ENCODE measurements at places on chromosomes 13 and 19.

DNA sequence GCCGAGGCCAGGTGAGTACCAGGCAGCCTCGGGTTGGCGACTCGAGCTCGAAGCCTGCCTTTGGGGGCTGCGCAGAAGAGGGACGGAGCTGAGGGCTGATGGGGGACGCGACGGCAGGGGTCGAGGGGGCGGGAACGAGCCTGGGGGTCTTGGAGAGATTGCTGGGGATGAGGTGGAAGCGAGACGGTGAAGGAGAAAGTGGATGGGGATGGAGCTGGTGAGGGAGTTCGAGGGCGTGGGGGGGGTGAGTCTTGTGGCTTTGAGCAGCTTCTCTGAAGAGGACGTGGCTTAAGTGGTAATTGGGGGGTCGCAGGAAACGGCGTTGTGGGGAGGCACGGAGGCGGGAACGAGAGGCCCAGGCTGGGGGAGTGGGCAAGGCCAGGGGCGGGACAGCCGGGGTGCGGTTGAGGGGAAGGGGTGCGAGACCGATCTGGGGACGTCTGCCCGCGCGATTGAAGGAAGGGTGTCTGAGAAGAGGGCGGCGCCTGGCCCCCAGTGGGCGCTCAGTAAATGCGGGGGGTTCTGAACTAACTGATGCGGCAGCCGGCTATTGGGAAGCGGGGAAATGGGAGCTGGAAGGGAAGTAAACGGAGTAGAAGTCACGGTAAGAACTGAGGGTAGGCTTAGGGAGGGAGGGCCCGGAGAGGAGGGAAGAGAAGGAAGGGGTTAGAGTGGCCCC is 426 bp downstream of the MYO9B start:
- DNase-seq = peak; percentile 59

DNA sequence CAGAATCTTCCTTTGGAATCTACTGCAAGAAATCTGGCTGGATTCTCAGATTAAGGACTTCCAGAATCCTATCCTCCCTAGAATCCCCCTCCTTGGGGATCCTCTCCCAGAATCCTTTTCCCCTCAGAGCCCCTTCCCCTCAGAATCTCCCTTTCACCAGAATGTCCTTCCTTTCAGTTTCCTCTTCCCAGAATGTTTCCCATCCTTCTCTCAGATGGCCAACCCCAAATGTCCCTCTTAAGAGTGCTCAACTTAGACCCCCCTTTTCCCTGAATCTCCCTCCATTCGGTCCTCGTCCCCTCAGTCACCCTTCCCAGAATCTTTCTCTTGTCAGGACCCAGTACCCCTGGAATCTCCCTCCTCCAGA is 584 bp upstream of the RPS16 start:
- DNase-seq = no peak

DNA sequence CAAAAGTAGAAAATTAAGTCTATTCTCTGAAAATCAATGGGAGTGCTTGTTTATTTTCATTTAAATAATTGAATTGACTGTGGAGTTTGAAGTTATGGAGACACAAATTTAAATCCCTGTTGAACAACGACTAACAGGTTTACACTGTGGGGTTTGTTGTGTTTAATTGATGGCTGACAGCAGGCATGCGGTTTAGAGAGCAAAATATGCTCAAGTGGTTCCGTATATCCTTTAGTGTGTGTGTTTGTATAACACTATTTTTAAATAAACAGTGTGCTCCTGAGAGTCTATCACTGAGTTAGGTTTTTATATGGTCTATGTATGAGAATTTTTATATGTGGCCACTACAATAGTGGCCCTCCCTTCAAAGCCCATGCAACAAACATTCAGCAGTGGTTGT is 332.0 kb downstream of the GPC6 start:
- no peak for DNase-seq

DNA sequence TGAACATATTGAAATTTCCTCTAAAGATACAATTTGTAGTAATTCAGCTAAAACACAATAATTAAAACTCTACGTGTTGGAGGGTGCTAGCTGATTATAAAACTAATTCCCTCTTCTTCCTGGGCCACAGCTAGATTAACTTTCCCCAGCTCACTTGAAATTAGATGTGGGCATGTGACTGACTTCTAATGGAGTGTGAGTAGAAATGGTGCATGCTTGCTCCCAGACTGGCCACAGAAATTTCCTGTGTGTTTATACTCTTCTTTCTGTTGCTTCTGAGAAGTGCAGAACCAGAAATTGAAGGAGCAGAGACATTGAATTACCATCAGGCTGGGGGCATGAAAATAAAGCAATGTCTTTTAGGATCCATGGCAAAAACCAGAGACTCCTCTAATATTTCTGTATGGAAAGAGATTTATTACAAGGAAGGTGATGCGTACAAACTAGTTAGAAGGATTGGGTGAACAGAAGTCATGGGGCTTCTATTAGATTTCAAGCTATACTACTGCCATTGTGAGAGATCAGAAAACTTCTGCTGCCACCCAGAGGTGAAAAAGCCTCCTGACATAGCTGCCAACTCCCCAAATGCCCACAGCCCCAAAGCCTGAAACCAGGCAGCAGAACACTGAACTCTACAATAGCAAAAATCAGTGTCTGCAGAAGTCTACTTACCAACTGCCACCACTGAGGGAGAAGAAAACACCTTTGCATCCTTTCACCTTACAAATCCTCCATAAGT is 379.2 kb upstream of the MIR17HG start:
- DNase-seq = peak; percentile 25

DNA sequence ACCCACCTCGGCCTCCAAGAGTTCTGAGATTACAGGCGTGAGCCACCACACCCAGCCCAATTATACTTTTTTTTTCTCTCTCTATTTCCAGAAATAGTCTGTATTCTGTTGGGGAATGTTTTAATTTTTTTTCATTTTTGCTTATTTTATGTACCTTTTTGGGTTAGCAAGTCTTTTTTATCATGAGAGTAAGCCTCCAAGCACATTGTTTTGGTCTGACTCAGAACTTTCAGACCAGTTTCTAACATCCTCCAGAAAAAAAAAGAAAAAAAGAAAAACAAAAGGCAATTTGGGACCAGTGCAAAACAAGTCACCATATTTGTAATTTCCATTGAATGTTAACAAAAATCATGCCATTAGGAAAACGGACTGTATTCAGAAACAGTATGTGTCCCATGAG is 1465.5 kb downstream of the SLITRK5 start:
- DNase-seq = no peak

DNA sequence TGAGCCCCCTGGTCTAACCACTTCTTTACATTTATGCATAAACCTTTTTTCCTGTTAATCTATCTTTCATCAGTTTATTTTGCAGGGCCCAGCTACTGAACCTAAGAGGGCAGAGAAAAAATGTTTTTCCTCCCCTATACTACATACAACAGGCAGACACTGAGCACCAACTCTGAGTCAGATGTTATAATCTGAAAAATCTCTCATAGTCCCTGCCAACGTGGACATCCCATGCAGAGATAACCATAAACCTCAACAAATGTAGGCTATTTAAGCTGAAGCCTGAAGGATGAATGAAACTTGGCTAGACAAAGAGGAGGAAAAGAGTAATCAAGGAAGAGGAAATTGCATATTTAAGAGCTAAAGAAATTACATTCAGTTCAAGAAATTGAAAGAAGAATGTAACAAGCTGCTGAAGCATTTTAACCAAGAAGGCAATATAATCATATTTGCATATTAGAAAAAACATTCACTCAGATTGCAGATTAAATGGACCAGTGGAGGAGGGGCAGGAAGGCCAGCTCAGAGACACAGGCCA is 2.6 kb downstream of the NEK3 start:
- DNase-seq = no peak

GRCh38 chr19:38739440-38740256 is 4.6 kb downstream of the CAPN12 start:
- no peak for DNase-seq

- DNase-seq = no peak
Observed at GRCh38 chr13:26589754-26590153, 32.3 kb downstream of the WASF3 start.

GRCh38 chr19:18340190-18340989 is at the start of gene PGPEP1:
TSS of gene PGPEP1 (plus strand) at chr19:18340598. CDS start at chr19:18340682, 84 bp downstream.
- peak; percentile 88 for DNase-seq

- no peak for DNase-seq
Observed at GRCh38 chr19:11699931-11700794, 38.6 kb downstream of the ZNF823 start.

- DNase-seq = no peak
Observed at GRCh38 chr19:28297036-28297435, 915.9 kb downstream of the UQCRFS1 start.

GRCh38 chr13:37175996-37176395 is 70.5 kb upstream of the CSNK1A1L start:
- no peak for DNase-seq

- DNase-seq = peak; percentile 86
Observed at GRCh38 chr19:55116232-55116858, 1.1 kb downstream of the PPP1R12C start.

- DNase-seq = no peak
Observed at GRCh38 chr19:28468701-28469459, 744.1 kb downstream of the UQCRFS1 start.

- DNase-seq = no peak
Observed at GRCh38 chr19:33174186-33174585, 19.9 kb upstream of the LRP3 start.

- no peak for DNase-seq
Observed at GRCh38 chr13:53045189-53045588, 16.6 kb downstream of the OLFM4 start.

- DNase-seq = peak; percentile 41
Observed at GRCh38 chr13:31431722-31432137, 232.0 kb downstream of the B3GLCT start.

DNA sequence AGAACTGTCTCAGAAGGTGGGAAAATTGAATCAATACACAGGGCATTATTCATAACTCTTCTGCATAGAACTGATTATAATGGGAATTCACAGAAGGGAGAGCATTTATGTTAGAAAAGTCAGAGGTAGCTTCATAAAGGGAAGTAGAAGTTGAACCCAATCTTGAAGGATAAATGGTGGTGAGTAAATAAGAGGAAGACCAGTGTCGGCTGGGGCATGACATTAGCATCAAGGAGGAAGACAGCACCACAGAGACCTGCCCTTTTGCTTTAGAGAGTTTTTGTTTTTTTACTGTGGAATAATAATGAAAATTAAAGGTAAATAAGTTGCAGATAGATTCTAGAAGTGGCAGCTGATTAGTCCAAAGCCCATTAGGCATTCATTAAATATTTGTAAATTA is 21.9 kb downstream of the CDC16 start:
- DNase-seq = no peak

- DNase-seq = no peak
Observed at GRCh38 chr13:98068521-98068920, 74.4 kb upstream of the FARP1 start.

- no peak for DNase-seq
Observed at GRCh38 chr13:44423824-44424223, 50.2 kb downstream of the SERP2 start.

- DNase-seq = no peak
Observed at GRCh38 chr13:32581177-32581786, 5.0 kb upstream of the PDS5B start.

DNA sequence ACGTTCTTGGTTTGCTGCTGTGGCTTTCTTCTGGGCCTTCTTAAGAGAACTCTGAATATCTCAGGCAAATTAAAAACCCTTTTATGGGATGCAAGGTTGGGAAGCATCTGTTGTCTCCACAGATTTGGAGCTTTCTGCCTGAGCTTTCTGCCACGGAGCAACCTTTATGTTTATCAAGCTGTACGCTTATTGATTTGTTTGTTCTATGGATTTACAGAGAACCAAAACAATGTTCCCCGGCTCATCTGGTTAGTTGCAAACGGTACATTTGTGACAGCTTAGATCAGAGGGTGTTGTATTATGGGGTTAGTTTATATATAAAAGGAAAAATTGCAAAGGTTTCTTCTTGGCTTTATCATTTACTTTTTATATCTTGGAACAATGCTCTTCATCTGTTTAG is 479.6 kb downstream of the DIAPH3 start:
- DNase-seq = no peak

- DNase-seq = no peak
Observed at GRCh38 chr13:82330499-82330898, 1551.8 kb downstream of the SLITRK1 start.

- DNase-seq = no peak
Observed at GRCh38 chr19:32619051-32619685, 38.2 kb downstream of the PDCD5 start.

DNA sequence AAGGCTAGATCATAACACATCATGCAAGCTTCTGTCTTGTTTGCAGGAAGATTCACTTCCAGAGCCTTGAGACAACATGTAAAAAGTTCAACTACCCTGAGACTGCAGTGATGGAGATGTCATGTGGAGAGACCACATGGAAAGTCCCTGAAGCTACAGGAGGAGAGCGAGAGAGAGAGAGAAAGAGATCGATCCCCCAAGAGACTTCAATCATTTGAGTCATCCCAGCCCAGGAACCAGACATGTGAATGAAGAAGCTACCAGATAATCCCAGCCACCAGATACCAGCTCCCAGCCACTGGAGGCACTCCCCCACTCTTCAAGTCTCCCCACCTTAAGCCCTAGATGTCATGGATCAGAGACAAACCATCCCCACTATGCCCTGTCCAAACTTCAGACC is 10.7 kb upstream of the EVI5L start:
- DNase-seq = no peak

- DNase-seq = no peak
Observed at GRCh38 chr13:49956131-49956530, 20.0 kb upstream of the SPRYD7 start.

DNA sequence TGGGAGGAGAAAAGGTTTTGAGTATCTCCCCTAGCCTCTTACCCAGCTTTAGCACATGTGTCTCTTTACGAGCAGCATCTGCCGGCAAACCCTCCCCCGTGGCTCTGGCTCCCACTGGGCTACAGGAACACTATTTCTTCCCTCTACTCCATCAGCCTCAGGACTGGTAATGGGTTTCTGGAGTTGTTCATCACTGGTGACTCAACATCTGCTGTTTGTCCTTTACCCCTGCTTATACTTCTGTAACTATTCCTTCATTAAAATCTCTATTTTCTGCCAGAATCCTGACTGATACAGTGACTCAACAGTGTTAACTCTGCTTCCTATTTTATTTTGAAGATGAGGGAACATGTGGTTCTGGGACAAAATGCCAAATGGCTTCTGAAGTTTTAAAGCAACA is 437.3 kb upstream of the HTR2A start:
- DNase-seq = no peak

DNA sequence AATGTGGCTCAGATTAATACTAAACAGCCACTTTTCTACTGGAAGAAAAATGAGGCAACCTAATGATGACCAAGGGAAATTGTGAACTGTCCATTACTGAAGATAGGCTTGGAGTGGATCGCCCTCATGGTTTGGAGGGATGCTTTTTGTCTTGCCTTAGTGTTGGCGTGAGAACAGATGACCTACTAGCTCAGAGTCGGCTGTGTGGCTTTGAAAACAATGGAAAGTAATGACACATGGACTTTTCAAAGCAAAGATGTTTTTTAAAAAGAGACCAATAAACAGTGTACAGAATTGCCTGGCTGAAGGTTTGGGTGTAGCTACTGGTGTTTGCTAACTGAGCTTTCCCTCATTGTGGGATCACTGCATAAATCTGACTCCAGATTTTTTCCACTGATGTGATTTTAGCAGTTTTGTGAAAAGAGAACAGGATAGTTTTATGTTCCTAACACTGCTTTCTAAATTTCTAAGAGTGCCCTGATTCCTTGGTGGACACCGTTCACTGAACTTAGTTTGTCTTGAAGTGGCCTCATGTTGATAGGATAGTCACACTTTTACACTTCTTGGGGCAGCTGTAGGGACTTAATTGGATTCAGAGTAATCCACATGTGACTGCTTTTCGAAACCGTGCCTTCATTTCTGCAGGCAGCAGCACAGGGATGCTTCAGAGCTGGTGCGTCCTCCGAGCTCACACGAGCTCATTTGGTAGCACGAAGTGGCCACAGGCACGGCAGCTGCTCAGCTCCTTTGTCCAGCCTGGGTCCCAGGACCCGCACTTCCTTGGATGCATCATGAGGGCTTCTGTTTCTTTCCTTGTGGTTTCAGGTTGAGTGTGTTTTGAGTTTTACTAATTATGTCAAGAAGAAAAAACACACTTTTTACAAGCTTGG is 4.3 kb downstream of the CEBPG start:
- DNase-seq = no peak

Measured in head of caudate nucleus (tissue), 42 donors.